ENCODE measurements at places on chromosomes 12 and 14.

GRCh38 chr12:106094304-106094703, 44.5 kb downstream of the NUAK1 start:
- no peak for DNase-seq

DNA sequence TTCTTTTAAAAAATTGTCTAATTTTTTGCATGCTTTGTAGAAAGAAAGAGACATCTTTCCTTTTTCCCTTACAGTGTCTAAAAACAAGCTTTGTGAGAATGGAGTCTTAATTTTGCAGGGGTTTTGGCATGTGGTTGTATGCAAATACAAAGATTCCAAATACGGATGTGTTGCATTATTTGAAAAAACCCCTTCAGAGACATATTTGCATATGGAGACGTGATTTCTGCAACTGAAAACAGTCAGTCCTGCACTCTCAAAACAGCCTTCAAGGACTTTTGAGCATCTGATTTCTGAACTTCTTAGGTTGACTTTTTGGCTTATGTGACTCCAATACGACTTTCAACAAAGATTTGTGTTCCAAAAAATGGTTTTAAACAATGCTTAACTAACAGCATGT, 7.8 kb downstream of the IRAK3 start:
- no peak for DNase-seq

DNA sequence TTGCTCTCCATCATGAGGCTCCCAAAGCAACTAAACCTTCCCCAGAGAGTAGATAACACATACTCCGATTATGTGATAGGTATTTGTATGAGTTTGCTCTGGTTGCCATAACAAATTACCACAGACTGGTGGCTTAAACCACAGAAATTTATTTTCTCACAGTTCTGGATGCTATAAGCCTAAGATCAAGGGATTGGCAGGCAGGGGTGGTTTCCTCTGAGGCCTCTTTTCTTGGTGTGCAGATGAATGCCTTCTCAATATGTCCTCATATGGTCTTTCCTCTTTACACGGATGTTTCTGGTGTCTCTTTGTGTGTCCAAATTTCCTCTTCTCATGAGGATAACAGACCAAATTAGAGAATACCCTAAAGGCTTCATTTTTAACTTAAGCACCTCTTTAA, 285.8 kb upstream of the GRIP1 start:
- DNase-seq: peak; percentile 15

- DNase-seq: no peak
These were observed 23.8 kb upstream of the PPP2R5C start for GRCh38 chr14:101737414-101738339.

- DNase-seq: no peak
These were observed 18.8 kb downstream of the TTC7B start for GRCh38 chr14:90797451-90797850.

DNA sequence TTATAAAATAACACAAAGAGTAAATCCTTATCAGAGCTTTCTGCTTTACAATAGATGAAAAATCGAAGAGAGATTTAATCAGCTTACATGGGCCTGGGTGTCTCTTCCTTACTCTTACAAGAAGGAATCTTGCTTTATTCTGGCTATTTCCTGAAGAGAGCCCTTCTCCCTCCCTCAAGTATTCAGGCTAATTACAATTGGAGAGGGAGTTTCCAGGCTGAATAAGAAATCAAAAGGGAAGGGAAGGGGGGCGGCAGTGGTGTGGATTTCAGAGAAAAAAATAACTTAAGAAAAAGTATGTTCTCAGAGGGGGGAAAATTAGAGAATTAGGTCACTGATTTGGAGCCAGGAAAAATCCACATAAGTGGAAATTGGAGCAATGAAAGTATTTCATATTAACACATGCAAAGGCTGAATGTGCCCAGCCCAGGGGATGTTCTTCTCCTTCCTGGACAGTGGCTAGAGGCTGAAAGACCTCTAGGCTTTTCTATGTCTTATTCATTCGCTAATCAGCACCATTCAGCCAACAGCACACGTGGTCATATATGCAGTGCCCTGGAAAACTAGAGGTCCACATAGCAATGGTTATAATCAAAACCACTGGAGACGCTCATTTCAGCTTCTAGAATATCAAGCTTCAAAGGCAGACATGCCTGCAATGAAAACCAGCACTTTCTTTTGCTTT, 158.9 kb upstream of the BTG1 start:
- DNase-seq: no peak

DNA sequence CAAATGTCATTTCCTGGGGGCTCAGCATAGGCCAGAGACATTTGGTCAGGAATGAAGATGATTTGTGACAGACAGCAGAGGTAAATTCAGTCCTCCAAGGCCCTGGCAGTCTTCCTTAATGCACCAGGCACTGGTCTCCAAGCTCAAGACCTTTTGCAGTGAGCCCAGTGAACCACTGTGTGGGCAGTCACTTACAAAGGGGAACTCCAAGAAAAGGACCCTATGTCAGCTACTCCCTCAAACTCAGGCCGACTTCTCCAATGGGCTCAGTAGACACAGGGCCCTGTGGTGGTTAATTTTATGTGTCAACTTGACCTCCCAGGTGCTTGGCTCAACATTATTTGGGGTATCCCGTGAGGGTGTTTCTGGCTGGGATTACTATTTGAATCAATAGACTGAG, 29.3 kb upstream of the PLEK2 start:
- no peak for DNase-seq

- no peak for DNase-seq
These were observed 2.1 kb upstream of the IL23A start for GRCh38 chr12:56336361-56337167.
